Activated CD4-positive, CD25-positive, alpha-beta regulatory T cell treated with anti-CD3 and anti-CD28 coated beads, Interleukin-2, amount 50 U/mL, for 16 hours (primary cell): ENCODE measurements at places on chromosomes 2 and 18.
A peak's percentile ranks its signal among the peaks of the same experiment; 100 is the strongest.

DNA sequence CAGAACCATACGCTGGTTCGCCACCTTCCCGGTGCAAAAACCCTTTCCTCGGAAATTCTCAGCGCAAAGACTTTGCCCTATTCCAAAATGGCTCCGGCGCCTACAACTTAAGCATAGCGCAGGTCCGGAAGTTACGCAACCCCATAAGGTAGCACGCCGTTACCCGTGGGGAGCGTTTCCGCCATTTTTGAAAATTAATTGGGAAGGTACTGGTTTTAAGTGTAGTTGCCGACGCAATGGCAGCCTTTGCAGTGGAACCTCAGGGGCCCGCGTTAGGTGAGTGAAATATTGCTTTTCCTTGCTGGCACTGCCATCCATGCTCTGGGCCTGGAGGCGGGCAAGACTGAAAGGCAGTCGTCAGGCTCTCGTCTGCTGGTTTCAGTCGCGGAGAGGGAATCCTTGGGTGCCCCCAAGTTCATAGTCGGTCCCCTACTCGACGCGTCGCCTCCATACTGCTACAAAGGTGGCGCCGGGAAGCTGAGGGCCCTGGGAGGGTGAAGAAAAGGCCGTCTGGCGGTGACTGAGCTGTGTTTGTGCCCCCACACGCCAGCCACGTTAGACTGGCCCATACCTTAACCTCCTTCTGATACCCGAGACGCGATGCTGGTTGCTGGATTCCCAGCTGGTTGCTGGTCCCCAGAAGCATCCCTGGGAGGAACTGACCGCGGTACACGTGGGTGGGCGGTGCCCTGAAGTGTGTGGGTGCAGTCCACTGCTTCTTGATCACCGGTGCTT lies at the start of gene NUP35:
TSS of gene NUP35 (plus strand) at position 222 of the 735 bp plus-strand sequence. CDS start at position 237, 15 bp downstream.
- peak; percentile 80 for DNase-seq

- no peak for DNase-seq
Observed at GRCh38 chr2:230471074-230471473, 55.1 kb downstream of the SP100 start.

GRCh38 chr2:46306988-46307655 lies 9.9 kb downstream of the EPAS1 start:
- no peak for DNase-seq

DNA sequence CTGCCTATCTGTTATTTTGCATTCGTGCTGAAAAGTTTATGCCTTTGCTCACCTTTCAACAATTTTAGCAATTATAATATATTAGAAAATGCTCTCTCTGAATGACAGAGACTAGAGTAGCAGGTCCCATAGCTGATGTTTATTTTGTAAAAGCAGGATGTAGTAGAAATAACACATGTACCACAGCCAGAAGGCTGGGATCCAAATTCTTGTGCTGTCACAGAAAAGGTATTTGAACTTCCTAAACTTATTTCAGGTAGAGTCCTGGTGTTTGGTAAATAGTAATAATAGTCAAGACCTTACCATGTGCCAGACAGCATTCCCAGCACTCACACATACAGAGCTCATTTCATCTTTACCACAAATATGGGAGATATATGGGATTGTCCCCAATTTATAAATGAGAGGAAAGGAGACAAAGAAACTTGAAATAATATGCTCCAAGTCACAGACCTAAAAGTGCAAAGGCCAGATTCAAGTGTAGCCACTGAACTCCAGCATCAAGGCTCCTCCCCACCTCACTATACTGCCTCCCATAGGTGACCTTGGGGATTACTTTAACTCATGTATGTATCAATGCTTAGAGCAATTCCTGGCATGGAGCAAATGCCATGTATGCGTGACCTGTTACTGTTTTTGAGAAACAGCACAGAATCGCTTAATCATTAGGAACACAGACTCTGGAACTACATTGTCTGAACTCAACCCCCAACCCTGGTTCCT lies 284.7 kb upstream of the RAB12 start:
- DNase-seq, result no peak

DNA sequence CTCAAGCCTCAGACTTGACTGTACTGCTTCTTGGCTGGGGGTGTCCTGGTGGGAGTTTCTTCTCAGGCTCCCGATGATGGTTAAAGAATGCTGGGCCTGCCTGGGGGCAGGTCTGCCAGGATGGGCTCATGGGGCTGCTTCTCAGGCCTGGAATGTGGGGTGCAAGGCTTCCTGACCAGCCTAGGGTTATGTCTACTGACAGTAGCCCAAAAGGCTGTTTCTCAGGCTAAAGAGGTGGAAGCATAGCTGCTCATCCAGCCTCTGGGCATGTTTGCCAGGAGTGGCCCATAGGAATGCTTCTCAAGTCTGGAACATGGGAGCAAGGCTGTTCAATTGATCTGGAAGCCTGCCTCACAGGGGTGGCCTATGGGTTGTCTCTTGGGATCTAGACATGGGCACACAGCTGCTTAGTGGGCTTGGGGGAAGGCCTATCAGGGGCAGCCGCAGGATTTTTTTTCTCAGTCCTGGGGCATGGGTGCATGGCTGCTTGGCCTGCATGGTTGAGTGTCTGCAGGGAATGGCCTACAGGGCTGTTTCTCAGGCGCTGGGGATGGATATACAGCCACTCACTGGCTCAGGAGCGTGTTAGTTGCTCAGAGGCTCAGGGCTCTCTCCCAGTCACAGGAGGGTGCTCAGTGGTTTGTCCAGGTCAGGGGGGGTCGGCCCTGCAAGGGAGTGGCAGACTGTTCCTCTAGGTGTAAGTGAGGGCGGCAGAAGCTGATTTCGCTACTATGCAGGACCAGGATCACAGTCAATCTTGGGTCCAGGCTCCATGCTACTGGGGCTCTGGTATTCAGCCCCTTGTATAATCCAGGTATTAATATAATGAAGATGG lies 617.3 kb upstream of the REG3G start:
- no peak for DNase-seq

DNA sequence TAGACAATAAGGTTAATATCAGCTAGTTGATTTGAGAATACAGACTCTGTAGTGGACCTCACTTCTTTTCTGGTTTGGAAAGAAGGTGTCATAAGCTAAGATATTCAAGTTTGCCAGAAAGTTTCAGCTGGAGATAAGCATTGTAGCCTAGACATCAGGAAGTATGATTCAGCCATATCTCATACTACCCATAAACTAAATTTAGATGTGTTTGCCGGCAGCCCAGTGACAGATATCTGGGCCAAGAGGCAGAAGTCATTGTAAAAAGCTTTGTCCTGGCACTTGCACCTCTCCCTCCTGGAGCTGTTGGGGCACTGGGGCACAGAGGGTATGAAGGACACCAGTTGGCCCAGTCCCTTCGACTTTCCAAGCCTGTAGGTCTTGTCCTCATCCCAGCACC lies 128.0 kb downstream of the EPHA4 start:
- DNase-seq, result no peak

DNA sequence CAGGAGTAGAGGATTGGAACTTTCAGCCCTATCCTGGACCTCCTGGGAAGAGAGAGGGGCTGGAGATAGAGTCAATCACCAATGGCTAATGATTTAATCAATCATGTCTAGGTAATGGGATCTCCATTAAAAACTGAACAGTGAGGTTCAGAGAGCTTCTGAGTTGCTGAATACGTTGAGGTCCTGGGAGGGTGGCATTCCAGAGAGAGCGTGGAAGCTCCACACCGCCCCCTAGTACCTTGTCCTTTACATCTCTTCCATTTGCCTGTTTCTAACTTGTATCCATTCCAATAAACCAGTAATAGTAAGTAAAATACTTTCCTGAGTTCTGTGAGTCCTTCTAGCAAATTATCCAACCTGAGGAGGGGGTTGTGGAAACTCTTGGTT lies 101.7 kb downstream of the B3GNT2 start:
- DNase-seq, result no peak

DNA sequence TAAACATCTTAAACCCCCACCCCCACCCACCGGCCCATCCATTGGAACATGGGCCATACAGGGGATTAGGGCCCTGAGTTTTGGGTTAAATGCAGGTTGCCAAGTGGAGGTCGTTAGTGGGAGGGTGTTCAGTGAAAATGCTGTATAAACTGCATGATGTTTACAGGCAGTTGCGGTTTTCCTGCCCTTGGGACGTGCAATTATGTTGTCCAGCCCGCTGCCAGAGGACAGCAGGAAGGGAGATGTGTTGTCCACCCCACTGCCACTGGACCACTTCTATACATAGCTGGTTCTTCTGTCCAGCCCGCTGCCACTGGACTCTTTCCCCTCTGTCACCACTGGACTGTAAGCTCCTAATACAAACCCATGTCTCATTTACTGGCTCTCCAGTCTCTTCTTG lies 2.7 kb upstream of the LAPTM4A start:
- DNase-seq, result no peak

- DNase-seq, result no peak
Observed at GRCh38 chr2:42971947-42972736, 179.8 kb upstream of the HAAO start.

DNA sequence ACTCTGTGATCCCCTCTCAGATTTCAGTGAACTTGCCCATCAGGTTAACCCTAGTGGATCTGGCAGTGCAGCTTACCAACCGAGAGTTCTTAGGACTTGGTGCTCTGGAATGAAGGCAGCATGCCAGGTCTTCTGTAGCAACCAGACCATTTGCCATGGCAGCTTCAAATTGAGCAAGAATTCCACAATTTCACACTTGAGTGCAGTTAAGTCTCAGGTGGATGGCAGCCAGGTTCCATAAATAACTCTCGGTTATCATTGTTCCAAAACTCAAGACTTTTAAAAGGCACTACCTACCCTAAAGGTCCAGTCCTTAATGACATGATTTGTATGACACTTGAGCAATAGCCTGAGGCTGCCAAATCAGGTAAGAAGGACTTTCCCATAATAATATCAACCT lies 48.1 kb downstream of the GALNT3 start:
- DNase-seq, result no peak

GRCh38 chr2:16664052-16664731 lies 1.4 kb downstream of the CYRIA start:
- DNase-seq, result no peak

DNA sequence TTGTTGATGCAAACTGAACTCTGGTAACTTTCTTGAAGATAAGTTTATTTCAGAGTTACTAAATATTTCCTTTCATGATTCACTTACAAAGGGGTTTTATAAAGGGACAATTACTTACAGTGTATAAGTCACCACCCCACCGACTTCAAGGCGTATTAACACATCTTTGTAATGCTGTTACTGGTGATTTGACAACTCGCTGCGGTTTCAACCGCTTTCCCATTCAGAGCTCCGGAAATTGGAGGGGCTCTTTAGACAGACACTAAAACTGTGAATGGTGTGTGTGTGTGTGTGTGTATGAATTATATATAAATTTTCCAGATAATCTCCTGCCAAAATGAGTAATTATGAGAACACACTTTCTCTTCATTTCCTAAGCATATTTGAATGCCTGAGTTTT lies 4.9 kb downstream of the TM4SF20 start:
- no peak for DNase-seq

- DNase-seq, result no peak
Observed at GRCh38 chr2:207375207-207375875, 154.4 kb upstream of the CREB1 start.

DNA sequence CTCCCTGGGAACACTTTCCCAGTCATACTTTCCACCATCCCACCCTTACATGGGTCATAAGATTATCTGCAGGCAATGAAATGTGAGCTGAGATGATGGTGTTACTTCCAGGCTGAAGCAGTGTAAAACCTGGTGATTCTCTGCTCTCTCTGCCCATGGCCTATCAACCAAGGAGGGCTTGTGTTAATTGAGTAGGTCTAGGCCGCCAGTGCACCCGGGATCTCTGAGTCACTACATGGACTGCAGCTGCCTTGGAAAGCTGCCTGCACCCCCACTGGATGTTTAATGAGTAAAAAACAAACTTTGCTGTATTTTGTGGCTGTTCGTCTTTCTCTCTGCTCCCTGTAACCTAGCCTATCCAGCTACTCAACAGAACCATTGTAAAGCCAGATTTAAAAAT lies 451.7 kb upstream of the SMIM21 start:
- no peak for DNase-seq

GRCh38 chr2:127049927-127050802 lies 56.8 kb downstream of the BIN1 start:
- peak; percentile 25 for DNase-seq

GRCh38 chr18:48956356-48956755 lies 5.6 kb upstream of the SMAD7 start:
- DNase-seq, result no peak
